Naive thymus-derived CD8-positive, alpha-beta T cell (primary cell): ENCODE measurements at places on chromosomes 7 and 10. TPM values are rescaled to one million over a fixed set of nuclear protein-coding genes. Genes with fewer than 3 reads are reported as not detected.

DNA sequence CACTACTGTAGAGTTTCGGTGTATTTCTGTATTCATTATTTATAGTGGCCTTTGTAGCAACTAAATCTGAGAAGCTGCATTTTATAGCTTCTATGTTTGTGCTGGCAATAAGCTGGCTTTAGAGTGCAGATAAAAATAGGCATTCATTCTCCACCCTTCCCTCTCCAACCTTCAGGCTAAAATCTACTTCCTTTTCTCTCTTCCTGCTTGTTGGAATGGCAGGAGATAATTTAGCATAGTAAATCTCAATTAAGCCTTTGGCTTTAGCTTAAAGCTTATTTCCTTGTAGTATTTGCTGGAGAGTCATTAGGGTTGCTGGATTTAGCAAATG is 58.5 kb downstream of the CPVL start:
- H3K4me3 ChIP-seq: no peak overlapping the region
- DNase-seq: no peak
- H3K36me3 ChIP-seq: no peaks in the 10 kb centered on the region
- H3K27me3 ChIP-seq: peaks cover 4% of the 10 kb centered on the region
- H3K4me1 ChIP-seq: peaks cover 23% of the 10 kb centered on the region

DNA sequence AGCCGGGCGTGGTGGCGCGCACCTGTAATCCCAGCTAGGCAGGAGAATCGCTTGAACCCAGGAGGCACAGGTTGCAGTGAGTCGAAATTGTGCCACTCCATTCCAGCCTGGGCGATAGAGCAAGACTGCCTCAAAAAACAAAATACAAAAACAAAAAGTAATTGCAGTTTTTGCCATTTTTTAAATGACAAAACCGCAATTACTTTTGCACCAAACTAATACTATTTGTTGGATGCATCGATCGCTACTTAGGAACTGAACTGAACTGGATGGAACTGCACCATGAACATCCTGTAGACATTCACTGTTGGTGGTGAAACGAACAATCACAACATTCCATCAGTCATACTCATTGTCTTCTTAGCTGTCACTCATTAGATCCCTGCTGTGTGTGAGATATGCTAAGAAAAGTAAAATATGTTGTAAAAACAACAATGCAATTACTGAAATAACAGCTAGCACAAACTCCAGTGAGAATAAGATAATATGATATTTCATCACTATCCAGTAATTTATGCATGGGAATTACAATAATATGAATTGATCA is 341.2 kb downstream of the ACTR3B start:
- H3K4me3 ChIP-seq: no peak overlapping the region
- no peaks in the 10 kb centered on the region for H3K4me1 ChIP-seq
- H3K27me3 ChIP-seq: no peaks in the 10 kb centered on the region
- no peak for DNase-seq
- no peak overlapping the region for H3K27ac ChIP-seq

SPDYE9 gene
- total RNA-seq: not detected

DNA sequence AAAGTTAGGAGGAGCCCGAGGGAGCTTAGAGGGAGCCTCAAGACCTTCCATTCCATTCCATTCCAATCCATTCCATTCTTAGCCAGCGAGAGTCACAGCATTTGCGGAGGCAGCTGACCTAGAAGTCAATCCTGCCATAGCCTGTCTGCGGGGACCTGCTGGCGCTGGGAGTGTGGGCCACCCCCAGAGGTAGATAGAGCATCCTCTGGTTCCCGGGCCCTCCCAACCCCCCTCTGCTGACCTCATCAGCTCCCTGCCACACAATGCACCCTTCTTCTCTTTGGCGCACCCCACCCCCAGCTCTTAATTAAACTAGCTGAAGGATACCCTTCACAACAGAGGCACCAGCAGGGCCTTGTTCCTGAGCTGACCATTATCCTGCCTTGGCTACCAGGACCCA is 152.5 kb upstream of the ZMIZ1 start:
- no peaks in the 10 kb centered on the region for H3K27me3 ChIP-seq
- H3K27ac ChIP-seq: no peak overlapping the region
- H3K36me3 ChIP-seq: no peaks in the 10 kb centered on the region
- no peaks in the 10 kb centered on the region for H3K4me1 ChIP-seq

ZMIZ1 gene
- total RNA-seq: 11.2 TPM

DNA sequence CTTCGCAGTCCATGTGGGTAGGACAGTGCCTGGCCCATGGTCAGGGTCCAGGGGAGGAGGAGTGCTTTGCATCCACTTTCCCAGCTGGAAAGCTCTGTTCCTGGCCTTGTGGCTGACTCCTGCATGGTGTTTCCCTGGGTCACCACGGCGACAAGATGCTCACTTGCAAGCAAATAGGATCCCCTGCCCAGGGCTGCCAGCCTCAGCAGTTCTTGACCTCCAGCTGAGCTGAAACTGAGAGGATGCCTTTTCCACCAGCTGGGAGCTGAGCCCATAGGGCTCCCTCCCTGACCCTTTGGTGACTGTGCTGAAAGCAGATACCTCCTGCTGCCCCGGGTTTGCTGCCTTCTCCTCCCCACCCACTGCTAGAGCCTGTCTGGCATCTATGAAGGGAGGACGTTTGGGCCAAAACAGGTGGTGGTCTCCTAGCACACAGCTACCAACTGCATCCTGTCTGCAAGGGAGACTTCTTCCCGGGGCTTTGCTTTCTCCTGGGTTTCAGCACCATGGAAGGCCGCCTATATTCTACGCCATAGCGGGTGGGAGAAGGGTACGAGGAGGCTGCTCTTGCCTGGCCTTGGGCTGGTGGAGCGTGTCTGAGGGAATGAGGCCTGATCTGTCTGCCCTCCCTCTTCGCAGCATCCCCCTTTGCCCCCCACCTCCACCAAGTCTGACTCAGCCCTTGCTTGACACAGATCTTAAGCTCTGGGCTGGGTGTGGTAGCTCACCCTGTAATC is 34.4 kb downstream of the UBTD1 start:
- H3K4me3 ChIP-seq: no peak overlapping the region
- no peak for DNase-seq
- no peaks in the 10 kb centered on the region for H3K27me3 ChIP-seq
- H3K27ac ChIP-seq: no peak overlapping the region

CCDC186 gene
- total RNA-seq: 42.4 TPM

DNA sequence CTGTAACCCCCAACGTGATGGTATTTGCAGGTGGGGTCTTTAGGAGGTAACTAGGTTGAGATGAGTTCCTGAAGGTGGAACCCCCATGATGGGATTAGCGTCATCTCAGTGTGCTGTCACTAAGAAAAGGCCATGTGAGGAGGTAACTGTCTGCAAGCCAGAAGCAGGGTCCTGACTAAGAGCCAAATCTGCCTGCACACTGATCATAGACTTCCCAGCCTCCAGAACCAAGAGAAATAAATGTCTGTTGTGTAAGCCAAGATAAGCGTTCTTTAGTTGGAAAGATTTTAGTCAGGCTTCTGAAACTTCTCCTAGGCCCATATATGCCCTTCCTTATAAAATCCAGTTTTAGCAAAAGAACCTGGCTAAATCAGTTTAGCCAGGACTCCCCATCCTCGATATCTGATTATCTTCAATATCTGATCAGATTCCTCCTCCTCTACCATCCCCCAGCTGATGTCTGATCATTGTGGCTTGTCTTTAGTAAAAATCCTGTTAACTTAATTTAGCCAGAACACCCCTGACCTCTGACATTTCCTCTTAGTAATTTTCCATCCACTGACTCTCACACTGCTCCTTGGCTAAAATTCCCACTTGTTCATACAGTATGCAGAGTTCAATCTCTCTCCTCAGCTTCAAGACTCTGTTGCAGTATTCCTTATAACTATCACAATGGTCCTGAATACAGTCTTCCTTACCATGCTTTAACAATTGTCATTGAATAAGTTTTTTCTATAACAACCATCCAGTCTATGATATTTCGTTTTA is 835.4 kb upstream of the PHF14 start:
- no peaks in the 10 kb centered on the region for H3K27me3 ChIP-seq
- no peak overlapping the region for H3K4me3 ChIP-seq
- no peak overlapping the region for H3K27ac ChIP-seq
- H3K4me1 ChIP-seq: no peaks in the 10 kb centered on the region

OR2A1 gene
- total RNA-seq: not detected

CUZD1 gene
- total RNA-seq: 4.1 TPM

GRCh38 chr7:157589680-157590079 is 252.9 kb downstream of the DNAJB6 start:
- DNase-seq: no peak
- peaks cover 8% of the 10 kb centered on the region for H3K4me1 ChIP-seq
- H3K36me3 ChIP-seq: no peaks in the 10 kb centered on the region
- H3K4me3 ChIP-seq: no peak overlapping the region
- H3K27ac ChIP-seq: no peak overlapping the region
- peaks cover 23% of the 10 kb centered on the region for H3K27me3 ChIP-seq

GRCh38 chr10:80413271-80413996 is 5.1 kb downstream of the PRXL2A start:
- H3K4me3 ChIP-seq: no peak overlapping the region
- DNase-seq: no peak

DNA sequence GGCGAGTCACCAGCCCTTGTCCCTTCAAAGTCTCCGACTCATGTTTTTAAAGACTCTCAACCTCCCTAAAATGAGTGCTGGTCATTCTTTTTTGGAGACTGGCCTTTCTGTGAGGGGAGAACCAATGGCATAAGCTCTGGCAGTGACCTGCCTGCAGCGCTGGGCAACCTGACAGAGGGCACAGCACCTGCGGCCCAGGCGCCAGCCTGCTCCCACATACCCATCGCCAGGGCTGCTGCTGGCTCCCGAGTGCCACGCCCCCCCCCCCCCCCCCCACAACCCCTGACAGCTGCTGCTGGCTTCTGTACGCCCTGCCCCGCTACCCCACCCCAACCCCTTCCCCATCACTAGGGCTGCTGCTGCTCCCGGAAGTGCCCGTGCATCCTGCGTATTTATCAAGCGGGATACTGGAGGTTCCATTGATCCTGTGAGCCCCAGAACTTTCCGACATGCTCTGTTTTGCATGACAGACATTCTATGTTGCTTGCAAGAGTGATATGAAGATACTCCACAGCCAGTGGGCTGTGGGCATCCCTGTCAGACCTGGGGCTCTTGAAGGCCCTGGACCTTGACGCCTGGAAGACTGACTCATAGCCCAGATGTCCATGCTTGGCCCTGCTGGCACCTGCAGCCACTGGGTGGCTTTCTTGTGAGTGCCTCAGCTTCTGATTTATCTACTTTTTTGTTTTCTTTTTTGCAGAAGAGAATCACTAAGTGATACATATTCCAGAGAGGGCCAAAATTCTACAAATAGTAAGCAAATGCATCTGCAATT is 243.9 kb downstream of the ZMYND11 start:
- peaks cover 18% of the 10 kb centered on the region for H3K36me3 ChIP-seq
- H3K4me3 ChIP-seq: no peak overlapping the region
- no peak overlapping the region for H3K27ac ChIP-seq
- no peak for DNase-seq
- peaks cover 4% of the 10 kb centered on the region for H3K27me3 ChIP-seq
- peaks cover 26% of the 10 kb centered on the region for H3K4me1 ChIP-seq

GRCh38 chr7:113698556-113699220 is 220.1 kb downstream of the PPP1R3A start:
- peaks cover 4% of the 10 kb centered on the region for H3K27me3 ChIP-seq
- H3K27ac ChIP-seq: no peak overlapping the region
- DNase-seq: no peak
- H3K4me1 ChIP-seq: no peaks in the 10 kb centered on the region
- H3K36me3 ChIP-seq: no peaks in the 10 kb centered on the region
- no peak overlapping the region for H3K4me3 ChIP-seq

STEAP4 gene
- total RNA-seq: not detected

UCMA gene
- not detected for total RNA-seq

DNA sequence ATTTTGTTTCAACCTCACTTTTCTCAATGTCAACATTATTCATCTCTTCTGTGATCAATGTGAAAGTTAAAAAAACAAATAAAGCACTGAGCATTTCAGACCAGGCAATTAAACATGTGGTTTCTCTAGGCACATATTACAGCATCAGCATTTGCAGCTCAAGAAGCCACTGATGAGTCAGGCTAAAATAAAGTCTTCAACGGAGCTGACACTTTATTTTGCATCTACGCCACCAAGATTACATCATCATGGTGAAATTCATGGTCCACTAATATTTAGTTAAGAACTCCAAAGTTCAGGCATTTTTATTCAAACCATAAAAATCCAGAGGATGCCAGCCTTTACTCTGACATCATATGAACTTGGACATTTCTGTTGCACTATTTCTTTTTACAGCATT is 33.0 kb downstream of the MAGI2 start:
- peaks cover 3% of the 10 kb centered on the region for H3K27me3 ChIP-seq
- H3K36me3 ChIP-seq: no peaks in the 10 kb centered on the region
- H3K27ac ChIP-seq: no peak overlapping the region
- H3K4me3 ChIP-seq: no peak overlapping the region

DNA sequence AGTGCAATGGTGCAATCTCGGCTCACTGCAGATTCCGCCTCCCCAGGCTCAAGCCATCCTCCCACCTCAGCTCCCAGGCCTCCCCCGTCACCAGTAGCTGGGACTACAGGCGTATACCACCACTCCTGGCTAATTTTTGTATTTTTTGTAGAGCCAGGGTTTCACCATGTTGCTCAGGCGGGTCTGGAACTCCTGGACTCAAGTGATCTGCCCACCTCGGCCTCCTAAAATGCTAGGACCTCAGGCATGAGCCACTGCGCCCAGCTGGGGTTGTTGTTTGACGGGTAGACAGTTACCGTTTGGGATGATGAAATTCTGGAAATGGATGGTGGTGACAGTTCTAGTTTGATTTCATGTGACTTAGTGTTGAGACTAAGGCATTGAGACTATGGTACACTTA is 15.3 kb downstream of the CALML3 start:
- no peaks in the 10 kb centered on the region for H3K27me3 ChIP-seq
- H3K27ac ChIP-seq: no peak overlapping the region
- H3K4me1 ChIP-seq: no peaks in the 10 kb centered on the region

MRPL43 gene
- 64.9 TPM for total RNA-seq

- H3K27me3 ChIP-seq: peaks cover 10% of the 10 kb centered on the region
- H3K4me3 ChIP-seq: no peak overlapping the region
- no peak overlapping the region for H3K27ac ChIP-seq
- H3K4me1 ChIP-seq: no peaks in the 10 kb centered on the region
- no peak for DNase-seq
These were observed 38.3 kb upstream of the GALNTL5 start for GRCh38 chr7:151917791-151918509.

GRCh38 chr10:27360581-27361172 is 120.1 kb upstream of the ACBD5 start:
- peak; percentile 79 for DNase-seq
- H3K36me3 ChIP-seq: no peaks in the 10 kb centered on the region
- no peak overlapping the region for H3K27ac ChIP-seq
- H3K4me3 ChIP-seq: no peak overlapping the region
- H3K4me1 ChIP-seq: no peaks in the 10 kb centered on the region

DNA sequence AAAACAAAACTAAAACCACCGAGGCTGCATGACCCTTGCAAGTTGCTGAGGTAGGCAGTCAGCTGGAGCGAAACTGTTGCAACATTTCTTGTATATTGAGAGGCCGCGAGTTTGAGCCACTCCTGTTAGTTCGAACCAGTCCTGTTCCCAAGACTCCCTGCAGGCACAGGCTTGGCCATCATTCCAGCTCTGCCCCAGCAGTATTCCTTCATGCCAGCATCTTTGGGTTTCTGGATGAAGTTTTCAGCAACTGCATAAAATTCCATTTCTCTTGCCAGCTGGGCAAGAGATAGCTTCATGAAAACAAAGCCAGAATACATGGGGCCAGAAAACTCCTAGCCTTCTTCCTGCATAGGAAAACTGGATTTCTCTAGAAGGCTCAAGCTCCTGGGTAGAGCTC is 207.6 kb downstream of the FRMD4A start:
- no peak overlapping the region for H3K4me3 ChIP-seq
- no peak for DNase-seq

SLC29A4 gene
- total RNA-seq: 0.16 TPM

GRCh38 chr7:104012835-104013234 is 23.4 kb upstream of the RELN start:
- no peak overlapping the region for H3K27ac ChIP-seq
- H3K4me1 ChIP-seq: no peaks in the 10 kb centered on the region
- H3K27me3 ChIP-seq: peaks cover 11% of the 10 kb centered on the region
- H3K36me3 ChIP-seq: no peaks in the 10 kb centered on the region
- H3K4me3 ChIP-seq: no peak overlapping the region
- DNase-seq: no peak
